ENCODE measurements at places on chromosomes 12 and 14.

DNA sequence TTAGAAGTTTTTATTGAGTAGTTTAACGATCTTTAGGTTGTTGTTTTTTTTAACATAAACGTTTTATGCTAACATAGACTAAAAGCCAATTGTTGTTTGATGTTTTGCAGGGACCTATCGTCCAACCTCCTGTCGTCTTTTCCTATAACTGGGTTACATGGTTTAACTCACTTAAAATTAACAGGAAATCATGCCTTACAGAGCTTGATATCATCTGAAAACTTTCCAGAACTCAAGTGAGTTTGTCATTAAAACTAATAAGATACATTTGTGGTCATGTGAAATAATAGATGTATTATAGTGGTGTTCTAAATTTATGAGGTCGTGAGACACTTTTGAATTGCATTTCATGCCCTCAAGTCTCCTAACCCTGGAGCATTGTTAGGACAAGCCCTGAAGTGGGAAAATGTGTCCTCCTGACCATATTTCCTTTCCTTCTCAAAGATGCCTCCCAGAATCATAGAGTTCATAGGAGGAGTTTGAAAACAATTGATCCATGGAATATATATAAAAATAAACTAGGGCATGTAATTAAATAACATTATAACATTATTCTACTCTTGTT lies 84.9 kb downstream of the ZFC3H1 start:
- no peak for DNase-seq

GRCh38 chr12:94597268-94597667 lies 53.1 kb downstream of the TMCC3 start:
- no peak for DNase-seq

DNA sequence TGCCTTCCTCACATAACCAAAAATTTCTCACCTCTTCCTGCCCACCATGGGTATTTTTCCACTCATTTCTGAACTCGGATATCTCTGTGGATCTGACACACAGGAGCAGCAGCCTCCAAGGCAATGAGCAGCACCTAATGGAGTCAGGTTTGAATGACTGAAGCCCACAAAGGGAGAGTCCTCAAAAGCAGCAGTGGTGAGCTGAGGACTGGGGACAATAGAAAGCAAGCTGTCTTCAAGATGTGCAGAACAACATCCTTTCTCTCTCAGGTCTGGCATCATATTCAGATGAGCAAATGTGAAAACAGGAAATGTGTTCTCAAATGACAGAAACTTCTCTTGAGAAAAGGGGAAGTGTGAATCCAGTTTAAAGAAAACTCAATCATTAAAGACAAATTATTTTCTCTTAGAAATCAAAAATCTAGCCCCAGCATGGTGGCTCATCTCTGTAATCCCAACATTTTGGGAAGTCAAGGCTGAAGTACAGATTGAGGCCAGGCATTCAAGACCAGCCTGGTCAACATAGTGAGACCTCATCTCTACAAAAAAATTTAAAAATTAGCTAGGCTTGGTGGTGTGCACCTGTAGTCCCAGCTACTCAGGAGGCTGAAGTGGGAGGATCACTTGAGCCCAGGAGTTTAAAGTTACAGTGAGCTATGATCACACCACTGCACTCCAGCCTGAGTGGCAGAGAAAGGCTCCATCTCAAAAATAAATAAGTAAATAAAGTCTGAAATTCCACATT lies 54.2 kb downstream of the C12orf42 start:
- DNase-seq = no peak

DNA sequence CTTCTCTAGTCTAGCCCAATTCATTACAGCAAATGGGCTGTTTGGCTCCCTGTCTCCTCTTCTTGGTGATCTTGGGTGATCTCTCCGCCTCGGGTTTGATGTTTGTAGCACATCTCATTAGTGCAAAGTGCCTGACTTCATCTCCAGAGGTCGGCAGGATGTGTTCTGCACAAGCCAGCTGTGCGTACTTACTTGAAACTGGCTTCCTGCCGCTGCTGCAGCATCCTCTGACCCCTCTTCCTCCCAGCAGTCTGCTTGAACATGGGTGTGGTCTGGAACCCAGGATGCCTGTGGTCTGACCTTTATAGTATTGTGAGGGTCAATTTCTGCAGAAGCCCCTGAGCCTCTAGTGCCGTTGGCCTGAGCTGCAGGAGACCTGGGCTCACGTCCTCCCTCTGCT lies 99.2 kb downstream of the BEGAIN start:
- no peak for DNase-seq

DNA sequence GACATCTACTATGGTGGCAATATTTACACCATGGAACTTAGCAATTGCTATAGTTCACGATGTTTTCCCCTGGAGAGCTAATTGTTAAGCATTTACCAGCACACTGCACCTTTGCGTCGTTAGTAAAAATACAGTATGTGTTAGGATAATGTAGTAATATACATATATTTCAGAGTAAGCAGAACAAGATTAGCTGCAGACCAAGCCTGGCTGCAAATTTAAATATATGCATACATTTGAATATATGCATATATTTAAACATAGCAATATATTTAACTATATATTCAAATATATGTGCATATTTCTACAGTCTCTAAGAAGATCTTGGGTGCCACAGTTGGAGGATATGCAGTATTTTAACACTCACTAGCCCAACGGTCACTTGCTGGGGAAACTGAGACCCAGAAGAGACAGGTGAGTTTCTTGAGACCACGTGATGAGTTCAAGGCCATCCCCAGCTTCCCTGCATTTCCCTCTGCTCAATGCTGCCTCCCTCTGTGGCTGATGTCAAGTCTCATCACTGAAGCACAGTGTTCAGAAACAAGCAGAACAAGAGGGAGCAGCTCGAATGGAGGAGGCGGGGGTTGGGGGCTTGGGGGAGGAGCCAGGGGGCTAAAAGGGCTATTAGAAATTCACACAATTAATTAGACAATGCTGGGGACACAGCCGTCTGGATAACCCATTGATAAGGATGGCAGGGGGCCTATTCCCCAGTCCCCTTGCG lies 708.0 kb downstream of the MED13L start:
- no peak for DNase-seq

- peak; percentile 61 for DNase-seq
Observed at GRCh38 chr12:127191129-127191528, 1075.8 kb upstream of the TMEM132C start.

DNA sequence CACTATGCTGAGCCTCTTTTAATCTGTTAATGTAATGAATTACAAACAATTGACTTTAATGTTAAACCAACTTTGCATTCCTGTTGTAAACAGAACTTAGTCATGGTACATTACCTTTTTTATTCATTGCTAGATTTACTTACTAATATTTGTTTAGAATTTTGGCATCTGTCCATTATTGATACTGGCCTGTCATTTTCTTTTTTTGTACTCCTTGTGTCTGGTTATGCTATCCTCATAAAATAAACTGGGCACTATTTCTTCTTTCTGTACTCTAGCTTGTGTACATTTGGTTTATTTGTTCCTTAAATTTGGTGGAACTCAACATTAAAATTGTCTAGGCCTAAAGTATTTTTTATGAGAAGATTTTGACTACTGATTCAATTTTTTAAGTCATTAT lies 32.1 kb downstream of the SPATA7 start:
- DNase-seq = no peak

DNA sequence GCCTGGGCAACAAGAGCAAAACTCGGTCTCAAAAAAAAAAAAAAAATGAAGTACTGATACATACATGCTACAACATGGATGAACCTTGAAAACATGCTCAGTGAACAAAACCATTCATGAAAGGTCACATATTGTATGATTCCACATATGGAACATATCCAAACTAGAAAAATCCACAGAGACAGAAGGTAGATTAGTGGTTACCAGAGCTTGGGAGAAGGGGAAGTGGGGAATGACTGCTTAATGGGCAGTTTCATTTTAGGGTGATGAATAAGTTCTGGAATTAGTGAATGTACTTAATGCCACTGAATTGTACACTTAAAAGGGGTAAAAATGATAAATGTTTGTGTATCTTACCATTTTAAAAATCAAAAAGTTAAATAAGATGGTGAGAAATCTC lies 2.7 kb downstream of the ITGB7 start:
- DNase-seq = no peak

DNA sequence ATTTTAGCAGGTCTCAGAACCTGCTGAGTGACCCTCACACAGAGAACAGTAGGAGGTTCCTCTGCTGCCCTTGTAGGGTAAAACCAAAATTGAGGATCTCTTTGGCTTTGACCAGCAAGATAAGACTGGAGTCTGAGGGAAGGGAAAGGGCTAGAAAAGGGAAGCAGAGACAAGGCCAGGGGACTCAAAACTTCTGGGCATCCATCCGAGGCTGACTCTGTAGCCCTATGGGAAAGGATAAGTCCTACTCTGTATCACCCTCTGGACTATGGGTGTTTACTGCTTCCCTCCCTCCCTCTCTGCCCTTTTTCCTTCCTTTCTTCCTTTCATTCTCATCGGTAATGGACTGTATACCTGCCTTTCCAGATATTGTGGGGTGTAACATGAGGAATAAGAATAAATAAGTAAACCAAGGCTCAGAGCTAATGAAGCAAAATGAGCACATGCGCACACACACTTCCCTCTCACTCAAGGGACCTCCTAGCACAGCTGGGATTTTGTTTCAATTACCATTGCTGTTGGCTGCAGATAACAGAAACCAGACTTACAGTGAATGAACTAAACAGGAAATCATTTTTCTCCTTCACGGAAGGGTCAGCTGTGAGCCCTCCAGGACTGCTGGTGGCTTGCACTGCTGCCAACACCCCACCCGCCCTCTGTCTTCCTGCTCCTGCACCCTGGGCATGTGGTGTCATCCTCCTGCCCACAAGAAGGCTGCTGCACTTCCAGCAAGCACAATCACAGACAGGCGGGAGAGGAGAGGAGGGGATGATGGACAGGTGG lies 404.4 kb upstream of the CCDC196 start:
- DNase-seq = no peak

DNA sequence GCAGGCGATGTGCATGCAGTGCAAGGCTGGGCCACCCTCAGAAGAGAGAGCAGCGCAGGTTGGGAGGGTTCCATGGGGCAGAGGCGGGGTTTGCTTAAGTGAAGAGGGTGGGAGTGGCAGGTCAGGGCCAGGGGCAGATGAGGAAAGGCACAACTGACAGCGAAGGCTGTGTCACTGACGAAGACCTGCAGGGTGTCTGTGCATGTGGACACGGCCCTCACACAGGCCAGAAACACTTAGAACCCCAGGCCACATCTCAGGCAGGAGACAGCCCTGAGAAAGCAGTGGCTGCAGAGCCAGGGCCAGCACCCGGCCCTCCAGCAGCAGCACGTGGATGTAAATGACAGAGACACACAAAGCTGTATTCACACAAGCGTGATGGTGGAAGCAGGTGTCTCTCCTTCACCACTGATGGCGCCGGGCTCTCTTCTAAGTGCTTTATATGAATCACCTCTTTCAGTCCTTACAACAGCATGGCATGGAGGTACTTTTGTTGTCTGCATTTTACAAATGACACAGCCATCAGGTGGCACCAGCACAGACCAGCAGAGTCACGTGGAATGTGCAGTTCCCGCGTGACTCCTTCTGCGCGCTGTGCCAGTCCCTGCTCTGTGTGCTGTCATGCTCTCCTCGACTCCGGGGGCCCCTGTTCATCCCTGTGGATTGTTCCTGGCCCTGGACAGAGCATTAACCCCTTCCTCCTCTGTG lies 54.6 kb downstream of the TSPAN11 start:
- no peak for DNase-seq

- DNase-seq = no peak
Observed at GRCh38 chr14:42490536-42490935, 883.9 kb downstream of the LRFN5 start.

DNA sequence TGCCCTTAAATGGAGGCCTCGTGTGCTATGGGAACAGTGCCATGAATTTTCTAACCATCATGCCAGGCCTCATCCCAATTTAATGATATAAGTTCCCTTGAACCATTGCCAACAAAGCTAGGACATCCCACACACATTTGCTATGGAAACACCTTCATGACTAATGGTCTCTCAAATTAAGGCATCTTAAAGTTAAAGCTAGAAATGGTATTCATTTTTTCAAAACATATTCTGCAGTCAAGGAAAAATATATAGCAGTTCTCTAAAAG lies 117.3 kb downstream of the BTG1 start:
- peak; percentile 15 for DNase-seq

DNA sequence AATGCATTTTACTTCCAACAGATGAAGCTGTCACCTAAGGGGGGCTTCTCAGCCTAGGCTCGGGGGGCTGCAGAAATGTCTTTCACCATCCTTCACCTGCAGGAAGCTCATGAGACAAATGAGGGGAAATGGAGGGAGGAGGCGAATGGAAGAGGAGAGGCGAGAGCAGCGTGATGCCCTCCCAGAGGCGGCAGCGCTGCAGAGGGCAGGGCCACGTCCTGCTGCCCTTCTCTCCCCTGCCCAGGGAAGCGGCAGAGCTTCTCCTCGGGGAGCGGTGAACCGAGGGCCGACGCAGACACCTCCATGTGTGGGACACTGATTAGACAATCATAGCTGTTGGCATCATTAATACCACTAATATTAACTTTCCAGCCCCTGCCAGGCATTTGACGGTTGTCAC lies 78.3 kb downstream of the SERPINA3 start:
- DNase-seq = no peak

- DNase-seq = no peak
Observed at GRCh38 chr12:131222329-131223139, 268.8 kb downstream of the ADGRD1 start.

DNA sequence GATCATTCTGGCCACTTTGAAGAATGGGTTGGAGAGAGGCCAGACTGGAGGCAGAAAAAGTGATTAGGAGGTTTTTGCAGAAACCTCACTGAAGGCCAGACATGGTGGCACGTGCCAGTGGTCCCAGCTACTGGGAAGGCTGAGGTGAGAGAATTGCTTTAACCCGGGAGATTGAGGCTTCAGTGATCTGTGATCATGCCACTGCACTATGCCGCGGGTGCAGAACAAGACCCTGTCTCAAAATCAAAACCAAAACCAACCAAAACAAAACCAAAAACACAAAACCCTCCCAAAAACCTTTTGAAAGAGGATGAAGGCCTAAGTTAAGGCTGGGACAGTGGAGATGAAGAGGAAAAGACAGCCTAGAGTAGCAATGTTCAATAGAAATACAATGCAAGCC lies 15.2 kb upstream of the CFAP54 start:
- no peak for DNase-seq

GRCh38 chr12:81043979-81044740 lies 33.7 kb upstream of the ACSS3 start:
- DNase-seq = no peak

- no peak for DNase-seq
Observed at GRCh38 chr14:61690039-61690438, 5.3 kb upstream of the HIF1A start.

- DNase-seq = no peak
Observed at GRCh38 chr12:20272161-20272560, 96.2 kb upstream of the PDE3A start.

DNA sequence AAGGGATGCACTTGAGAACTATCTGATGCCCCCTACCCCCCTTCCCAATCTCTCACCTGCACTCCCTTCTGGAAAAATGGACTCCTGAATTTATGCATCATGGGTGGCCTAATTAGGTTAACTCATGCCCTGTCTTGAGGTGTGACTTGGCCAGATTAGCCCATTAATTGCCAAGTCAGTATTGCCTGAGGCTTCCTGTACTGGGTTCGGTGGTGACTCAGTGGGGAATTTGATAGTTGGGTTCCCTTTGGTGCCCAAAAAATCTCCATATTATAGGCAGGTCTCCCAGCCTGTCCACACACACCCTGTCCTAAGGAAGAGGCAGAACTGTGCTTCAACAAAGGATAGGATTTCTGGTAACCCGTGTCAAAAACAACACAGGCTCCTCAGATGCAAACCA lies 146.1 kb downstream of the CHST11 start:
- no peak for DNase-seq
